ENCODE measurements at places on chromosomes 16 and 17.

- DNase-seq = no peak
Observed at GRCh38 chr16:79587897-79588296, 12.6 kb downstream of the MAF start.

GRCh38 chr16:63816276-63816675 is 1305.6 kb downstream of the CDH11 start:
- no peak for DNase-seq

DNA sequence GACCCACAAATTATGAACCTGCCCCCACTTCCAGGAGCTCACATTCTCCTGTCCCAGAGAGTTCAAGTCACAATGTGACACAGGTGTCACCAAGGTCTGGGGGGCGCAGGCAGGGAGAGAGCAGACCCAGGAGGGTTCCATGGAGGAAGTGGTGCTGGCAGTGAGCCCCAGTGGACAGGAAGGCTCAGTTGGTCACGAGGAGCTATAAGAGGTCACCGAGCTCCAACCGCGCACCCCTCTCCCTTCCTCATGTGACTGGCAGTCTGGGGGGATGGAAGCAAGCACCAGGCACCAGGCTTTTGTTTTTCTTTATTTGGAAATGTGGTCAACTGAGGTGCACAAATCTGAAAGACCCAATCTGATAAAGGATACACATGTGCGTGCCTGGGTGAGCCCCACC is 2.5 kb downstream of the ITGAD start:
- DNase-seq = no peak

DNA sequence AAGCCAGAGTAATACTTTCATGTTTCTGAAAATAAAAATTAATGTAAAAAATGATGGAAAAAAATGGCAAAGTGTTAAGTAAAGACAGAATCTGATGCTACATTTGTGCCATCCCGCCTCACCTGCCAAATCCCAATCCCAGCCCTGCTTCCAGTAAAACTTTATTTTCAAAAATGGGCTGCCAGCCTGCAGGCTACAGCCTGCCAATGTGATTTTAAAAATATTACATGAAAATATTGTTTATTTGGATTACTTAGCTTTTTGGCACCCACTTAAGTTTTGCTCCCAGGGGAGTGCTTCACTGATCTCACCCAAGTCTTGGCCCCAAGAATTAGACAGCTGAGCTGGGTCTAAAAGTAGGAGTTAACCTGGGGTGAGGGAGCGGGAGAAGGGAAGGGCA is 112.8 kb downstream of the C16orf78 start:
- DNase-seq = no peak

- no peak for DNase-seq
Observed at GRCh38 chr17:59851439-59852375, 41.0 kb downstream of the TUBD1 start.

- DNase-seq = no peak
Observed at GRCh38 chr16:55035956-55036355, 105.3 kb downstream of the IRX5 start.

- DNase-seq = no peak
Observed at GRCh38 chr16:65289022-65289421, 167.2 kb upstream of the CDH11 start.

DNA sequence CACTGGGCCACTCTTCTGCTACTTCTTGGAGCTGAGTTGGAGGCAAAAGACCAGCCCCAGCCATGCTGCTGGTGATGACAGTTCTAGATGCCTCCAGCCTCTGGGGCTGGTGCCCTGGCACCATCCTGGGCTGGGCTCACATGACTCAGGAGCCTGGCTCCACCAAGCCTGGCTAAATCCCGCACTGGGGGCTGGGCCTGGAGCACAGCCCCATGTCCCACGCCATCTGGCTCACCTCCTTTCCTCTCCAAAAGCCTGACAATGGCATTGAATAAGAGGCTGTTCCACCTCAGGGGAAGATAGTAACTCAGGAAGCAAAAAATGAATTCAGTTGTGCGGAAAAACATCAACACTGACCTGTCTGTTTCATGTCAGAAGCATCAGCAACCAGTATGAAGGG is 45.1 kb upstream of the MTSS2 start:
- no peak for DNase-seq

DNA sequence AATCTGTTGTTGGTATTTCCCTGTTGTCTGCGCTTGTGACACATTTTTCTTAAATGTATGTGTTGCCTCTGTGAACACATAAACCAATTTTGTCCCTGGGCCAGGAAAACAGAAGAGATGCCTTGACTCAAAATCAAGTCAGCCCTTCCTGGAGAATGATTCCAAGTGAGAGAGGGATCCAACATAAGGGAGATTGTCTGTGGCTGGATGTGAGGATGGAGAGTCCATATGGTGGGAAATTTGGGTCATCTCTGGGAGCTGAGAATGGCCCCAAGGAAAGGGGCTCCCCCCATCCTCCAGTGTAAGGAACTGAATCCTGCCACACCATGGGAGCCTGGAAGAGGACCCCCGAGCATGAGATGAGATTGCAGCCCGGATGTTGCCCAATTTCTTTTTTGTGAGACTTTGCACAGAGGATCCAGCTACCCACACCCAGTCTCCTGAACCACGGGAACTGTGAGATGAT is 13.5 kb downstream of the CRYM start:
- no peak for DNase-seq

DNA sequence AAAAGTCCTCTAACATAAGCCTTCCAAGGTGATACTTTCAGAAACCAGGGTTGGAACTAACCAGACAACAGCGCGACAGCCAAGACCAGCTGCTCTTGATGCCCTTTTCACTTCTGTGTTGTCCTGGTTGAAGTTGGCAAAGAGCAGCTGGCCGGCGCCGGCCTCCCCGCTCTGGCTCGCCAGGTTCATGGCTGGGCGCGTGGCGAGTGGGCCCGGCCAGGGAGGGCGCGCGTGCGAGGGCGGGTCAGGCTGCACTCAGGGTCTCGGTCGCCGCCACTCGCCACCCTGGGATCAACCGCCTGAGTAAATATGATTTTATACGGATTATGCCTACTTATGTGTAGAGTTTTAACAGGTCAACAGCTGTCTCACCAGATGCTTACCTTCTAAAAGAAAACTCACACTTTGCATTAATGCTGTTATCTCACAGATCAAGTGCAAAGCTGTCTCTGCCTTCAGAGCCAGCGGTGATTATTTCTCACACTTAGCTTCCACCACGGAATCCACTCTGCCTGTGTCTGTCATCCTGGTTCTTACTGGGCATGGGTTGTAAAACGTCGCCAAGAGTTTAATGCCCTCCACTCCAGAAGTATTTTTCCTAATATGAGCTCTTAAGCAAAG is 13.5 kb downstream of the KCTD2 start:
- DNase-seq = no peak

- no peak for DNase-seq
Observed at GRCh38 chr17:78838574-78839005, 2.0 kb downstream of the USP36 start.

DNA sequence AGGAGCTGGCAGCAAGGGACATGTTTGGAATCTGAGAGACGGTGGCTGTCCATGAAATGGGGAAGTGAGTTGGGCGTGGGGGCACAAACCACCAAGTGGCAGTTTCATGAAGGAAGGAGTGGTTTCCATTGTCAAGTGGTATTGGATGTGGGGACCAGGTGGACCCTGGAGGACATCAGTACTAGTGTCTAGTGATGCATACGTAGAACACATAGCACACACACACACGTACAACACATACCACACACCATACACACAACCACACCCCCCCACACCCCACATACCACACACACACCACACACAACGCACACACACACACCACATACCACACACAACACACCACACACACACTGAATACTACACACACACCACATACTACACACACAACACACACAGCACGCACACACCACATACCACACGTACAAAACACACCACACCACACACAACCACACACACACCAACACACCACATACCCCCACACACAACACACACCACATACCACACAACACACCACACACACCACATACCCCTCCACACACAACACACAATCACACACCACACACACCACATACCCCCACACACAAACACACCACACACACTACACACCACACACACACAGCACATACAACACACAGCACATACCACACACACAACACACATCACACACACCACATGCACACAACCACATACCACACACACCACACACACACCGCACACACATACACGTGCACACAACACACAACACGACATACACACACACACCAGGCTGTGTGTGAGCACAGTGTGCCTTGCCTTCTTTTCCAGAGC is 41.1 kb upstream of the GSE1 start:
- no peak for DNase-seq

DNA sequence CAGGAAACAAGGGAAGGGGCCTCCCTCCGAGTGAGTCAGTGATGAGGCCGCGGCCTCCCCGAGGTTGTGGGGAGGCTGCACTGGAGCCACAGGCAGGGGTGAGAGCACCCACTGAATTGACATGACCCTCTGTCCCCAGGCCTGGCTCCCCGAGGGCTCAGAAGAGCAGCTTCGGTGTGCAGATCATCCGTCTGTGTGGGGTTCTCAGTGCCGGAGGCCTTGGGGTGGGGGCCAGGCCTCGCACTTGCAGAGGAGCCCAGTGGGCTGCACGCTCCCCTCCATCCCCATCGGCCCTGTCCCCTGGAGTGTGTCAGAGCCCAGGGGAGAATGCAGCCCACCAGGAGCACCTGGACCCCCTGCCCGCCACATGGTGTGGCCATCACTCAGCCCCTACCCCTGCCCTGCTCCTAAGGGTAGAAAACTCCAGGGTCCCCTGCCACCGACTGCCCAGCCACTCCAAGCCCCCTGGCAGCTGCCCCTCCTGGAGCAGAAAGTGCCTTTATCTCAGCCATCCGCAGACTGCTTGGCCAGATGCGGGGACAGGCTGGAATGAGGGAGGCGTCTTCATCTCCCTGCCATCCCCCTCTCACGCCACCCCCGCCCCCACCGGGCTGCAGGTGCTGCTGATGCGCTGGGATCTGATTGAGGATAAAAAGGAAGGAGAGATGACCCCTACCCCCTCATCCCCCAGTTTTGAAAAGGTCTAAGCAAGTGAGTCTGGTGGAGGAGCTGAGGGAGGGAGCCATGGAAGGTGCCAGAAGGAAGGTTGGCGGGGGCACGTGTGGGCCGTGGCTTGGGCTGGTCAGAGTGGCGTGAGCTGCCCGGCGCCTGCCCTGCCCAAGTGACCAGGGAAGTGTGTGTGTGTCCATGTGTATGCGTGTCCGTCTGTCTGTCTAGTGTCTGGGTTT is 358.3 kb downstream of the SEC14L1 start:
- DNase-seq = no peak

DNA sequence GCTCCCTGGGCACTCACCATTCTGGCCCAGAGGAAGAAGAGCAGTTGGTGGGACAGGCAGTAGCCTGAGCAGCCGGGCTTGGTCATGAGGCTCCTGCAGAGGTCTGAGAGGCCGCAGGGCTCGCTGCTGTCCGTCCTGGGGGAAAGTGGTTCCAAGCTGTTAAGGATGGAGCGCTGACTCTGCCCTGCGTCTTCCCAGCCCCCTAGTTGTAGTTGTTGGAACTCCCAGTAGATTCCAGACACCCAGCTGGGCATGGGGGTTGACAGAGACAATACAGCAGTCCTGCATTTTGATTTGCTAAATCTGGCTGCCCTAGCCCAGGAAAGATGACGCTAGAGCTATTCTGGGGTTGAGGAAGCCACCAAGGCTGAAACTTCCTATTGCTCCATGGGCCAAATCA is 7.3 kb downstream of the C16orf89 start:
- DNase-seq = no peak

DNA sequence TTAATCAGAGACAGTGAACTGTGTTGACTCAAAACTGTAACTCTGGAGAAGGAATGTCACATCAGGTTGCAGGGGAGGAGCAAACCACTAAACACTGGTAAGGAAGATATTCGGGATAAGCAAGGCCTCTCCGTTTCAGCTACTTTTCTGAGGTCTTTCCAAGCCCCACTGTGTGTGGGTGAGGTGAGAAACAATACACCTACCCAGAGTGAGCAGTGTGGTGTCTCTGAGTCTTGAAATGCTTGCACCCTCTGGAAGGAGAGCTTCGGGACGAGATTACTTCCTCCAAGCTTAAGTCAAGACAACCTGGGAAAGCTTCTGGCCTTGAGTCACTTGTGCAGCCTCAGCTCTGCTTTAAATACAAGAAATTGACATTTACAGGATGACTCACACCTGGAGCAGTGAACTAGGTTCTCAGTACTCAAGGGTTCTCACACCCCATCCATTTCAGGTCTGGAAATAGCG is 2.5 kb upstream of the MAP3K14 start:
- DNase-seq = no peak

GRCh38 chr17:72822358-72823023 is 270.0 kb downstream of the SLC39A11 start:
- no peak for DNase-seq

- DNase-seq = no peak
Observed at GRCh38 chr17:78651554-78651953, 74.4 kb upstream of the DNAH17 start.

- no peak for DNase-seq
Observed at GRCh38 chr16:23711785-23712184, 1.2 kb downstream of the ERN2 start.

DNA sequence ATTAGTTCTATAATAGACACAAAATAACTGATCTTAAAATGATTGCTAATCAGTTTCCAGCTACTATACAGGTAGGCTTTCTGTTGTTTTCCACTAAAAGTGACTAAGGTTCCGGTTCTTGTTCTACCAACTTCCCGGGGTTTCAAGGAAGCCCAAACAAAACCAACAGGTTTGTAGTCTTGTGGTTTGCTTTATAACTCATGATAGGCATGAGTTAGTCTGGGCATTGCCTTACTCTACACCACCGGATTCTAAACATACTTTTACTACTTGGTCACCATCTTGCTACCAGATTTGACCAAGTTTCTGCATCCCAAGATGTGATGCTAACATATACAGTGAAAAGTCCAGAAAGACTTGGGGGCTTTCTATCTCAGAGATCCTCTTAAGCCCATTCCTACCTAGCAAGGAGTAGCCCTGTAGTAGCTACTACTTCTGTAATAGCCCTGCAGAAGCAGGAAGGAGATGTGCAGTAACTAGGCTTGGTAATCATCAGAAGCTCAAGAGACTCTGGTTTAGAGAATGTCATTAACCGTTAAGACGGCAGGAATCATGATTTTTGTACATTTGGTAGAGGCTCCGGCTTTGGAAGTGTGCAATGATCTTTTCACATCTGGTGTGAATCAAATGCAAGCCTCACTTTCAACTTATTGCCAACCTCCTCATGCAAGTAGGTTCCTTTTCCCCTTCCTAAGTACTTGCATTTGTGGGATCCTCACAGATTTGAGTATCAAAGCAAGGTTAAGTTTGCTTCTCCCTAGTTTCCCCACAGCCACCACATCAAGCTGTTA is 1.6 kb downstream of the FAM117A start:
- no peak for DNase-seq

GRCh38 chr17:51166987-51167931 is 1.0 kb downstream of the NME2 start:
- DNase-seq = no peak

GRCh38 chr17:37322826-37323561 is 52.8 kb upstream of the C17orf78 start:
- no peak for DNase-seq

GRCh38 chr17:35981908-35982330 is 622 bp upstream of the CCL16 start:
- DNase-seq = no peak

- DNase-seq = no peak
Observed at GRCh38 chr16:6362321-6362720, 970.3 kb upstream of the RBFOX1 start.

DNA sequence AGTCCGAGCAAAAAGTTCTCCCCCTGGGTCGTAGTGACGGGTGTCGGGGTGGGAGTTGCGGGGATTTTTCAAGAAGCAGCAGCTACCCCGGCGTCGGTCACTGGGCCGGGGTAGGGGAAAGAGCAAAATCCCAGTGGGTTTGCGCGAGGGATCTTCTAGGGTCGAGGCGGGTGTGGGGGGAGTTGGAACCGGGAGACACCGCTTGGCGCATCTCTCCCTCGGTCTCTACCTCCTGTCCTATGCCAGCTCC is 2.3 kb upstream of the UBTF start:
- DNase-seq = no peak

Measured in fibroblast of the conjunctiva (primary cell).